AG04450 (cell line): ENCODE measurements at places on chromosomes 1 and 21.

DNA sequence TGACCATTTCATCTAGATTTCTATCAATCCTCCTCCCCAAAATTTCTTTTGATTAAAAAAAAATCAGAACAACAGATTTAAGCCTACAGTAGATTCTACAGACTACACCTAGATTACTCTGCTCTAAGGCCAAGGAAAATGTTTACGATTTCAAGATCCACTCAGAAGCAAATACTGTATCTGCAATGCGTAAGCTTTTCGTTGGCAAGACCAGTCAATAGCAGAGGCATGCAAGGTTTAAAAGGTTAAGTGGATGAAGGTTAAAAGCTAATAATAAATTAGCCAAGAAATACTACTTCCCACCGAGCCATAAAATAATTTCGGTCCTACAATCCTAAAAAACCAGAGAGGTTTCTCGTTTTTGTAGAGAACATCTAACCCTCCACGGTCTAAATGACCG is 1.3 kb downstream of the CLSTN1 start:
- DNase-seq = no peak

GRCh38 chr1:241533326-241534115 is 1.3 kb downstream of the KMO start:
- DNase-seq = no peak

DNA sequence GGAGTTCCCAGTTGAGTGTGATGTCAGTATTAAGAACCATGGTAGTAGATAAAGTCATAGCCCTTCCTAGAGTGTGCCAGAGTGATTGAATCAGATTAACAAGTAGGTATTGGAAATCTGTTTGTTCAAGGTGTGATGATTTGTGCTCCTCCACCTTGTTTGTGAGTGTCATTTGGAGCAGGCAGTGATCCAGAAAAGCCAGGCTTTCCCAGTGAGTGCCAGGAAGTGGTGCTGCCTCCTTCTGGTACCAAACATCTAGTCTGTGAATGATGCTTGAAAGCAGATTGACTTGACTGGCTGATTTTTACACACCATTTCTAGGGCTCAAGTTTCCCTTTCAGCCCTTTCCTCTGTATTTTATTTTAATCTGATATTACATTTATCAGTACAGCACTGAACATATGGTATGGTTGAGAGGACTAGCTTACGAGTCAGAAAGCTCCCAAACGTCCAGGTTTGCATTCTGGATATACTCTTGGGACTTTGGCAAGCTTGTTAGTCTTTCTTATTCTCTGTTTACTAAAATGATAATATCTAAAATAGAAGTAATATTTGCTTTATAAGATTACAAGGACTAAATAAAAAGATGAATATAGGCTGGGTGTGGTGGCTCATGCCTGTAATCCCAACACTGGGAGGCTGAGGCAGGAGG is 100.7 kb downstream of the PATJ start:
- DNase-seq = no peak

DNA sequence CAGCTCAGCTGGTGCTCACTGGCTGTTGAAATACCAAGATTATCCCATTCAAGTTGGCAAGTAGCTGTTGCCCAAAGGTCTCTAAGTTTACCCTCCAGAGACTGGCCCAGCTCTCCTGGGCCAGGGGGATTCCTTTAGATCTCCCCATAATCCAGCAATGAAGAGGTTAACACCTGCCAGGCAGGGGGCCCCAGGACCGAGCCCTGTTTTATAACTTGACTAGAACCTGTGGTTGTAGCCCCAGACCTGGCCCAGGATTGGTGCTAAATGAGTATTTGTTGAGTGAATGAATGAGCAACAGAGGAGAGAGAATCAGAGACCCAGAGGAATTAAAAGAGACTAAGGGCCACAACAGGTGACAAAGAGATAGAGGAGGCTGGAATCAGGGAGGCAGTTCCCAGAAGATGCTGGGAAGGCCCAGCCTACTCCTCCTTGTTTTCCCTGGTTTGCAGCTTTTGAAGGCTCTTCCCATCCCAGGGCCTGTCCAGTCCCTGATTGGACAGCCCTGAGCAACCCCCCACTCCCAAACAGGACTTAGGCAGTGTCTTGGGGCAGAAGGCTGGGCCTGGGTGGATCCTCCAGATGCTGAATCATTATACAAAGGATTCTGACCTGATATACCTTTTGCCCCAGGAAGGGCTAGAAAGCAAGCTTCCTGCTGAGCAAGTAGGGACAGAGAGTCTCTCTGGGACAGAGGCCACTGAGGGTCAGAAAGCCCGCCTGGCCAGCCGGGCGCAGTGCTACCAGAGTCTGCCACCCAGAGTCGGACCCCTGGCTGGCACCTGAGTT is 2.4 kb upstream of the RHBG start:
- no peak for DNase-seq
